ENCODE measurements at places on chromosomes 3 and 15. TPM values are rescaled to one million over a fixed set of nuclear protein-coding genes. Genes with fewer than 3 reads are reported as not detected.

GRCh38 chr3:66860771-66861170 is 137.3 kb upstream of the KBTBD8 start:
- H3K4me3 ChIP-seq = no peak overlapping the region
- no peaks in the 10 kb centered on the region for H3K36me3 ChIP-seq
- H3K27ac ChIP-seq = no peak overlapping the region
- no peaks in the 10 kb centered on the region for H3K4me1 ChIP-seq
- H3K27me3 ChIP-seq = no peaks in the 10 kb centered on the region
- DNase-seq = no peak

GRCh38 chr3:195227871-195228270 is 43.1 kb downstream of the XXYLT1 start:
- no peaks in the 10 kb centered on the region for H3K36me3 ChIP-seq
- H3K27ac ChIP-seq = no peak overlapping the region
- no peak overlapping the region for H3K4me3 ChIP-seq
- H3K4me1 ChIP-seq = no peaks in the 10 kb centered on the region
- no peak for DNase-seq

DNA sequence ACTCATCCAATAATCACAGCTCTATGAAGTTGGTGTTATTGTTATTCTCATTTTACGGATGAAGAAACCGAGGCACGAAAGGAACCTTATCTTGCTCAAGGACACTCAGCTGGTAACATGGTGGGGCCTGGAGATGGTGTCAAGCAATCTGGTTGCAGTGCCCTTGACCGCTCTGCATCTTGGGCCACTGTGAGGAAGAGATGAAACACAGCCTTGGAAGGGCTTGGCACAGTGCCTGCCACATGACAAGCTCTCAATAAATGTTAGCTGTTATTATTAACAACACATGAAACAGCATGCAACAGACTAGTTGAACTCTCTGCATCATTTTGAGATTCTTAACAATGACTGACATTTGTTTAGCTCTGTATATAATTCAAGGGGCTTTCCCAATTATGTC is 10.1 kb upstream of the ITGA11 start:
- no peaks in the 10 kb centered on the region for H3K27me3 ChIP-seq
- no peaks in the 10 kb centered on the region for H3K36me3 ChIP-seq
- no peak overlapping the region for H3K27ac ChIP-seq
- no peaks in the 10 kb centered on the region for H3K4me1 ChIP-seq
- no peak for DNase-seq
- H3K4me3 ChIP-seq = no peak overlapping the region

DNA sequence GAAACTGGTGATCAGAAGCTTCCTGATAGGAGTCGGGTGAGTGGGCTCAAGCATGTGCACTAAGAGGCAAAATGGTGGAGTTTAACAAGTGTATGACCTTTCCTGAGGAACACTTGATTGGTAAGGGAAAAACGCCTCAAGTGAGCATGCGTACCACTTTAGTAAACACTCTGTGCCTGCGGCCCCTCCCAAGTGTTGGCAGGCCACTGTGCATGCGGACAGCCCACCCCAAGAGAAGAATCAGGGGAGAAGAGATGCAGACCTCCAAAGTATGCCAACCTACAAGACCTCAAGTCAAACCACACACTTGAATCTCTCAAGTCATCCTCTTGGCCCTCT is 122.3 kb downstream of the CTNNB1 start:
- H3K27me3 ChIP-seq = no peaks in the 10 kb centered on the region
- no peak for DNase-seq
- H3K27ac ChIP-seq = no peak overlapping the region
- no peaks in the 10 kb centered on the region for H3K36me3 ChIP-seq
- no peak overlapping the region for H3K4me3 ChIP-seq

DNA sequence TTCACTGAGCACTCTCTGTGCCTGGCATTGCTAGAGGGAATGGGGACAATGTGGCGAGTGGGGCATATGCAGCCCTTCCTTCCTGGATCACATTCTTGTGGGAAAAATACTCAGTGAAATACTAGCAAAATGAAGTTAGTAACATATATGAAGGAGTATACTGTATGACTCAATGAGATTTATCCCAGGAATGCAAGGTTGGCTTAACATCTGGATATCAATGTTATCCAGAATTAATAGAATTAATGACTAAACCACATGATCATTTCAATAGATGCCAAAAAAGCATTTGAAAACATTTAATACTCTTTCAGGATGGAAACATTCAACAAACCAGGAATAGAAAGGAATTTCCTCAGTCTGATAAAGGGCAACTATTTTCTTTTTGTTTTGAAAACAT is 27.5 kb downstream of the AMOTL2 start:
- no peak for DNase-seq
- no peaks in the 10 kb centered on the region for H3K4me1 ChIP-seq
- H3K36me3 ChIP-seq = no peaks in the 10 kb centered on the region
- no peak overlapping the region for H3K4me3 ChIP-seq

DNA sequence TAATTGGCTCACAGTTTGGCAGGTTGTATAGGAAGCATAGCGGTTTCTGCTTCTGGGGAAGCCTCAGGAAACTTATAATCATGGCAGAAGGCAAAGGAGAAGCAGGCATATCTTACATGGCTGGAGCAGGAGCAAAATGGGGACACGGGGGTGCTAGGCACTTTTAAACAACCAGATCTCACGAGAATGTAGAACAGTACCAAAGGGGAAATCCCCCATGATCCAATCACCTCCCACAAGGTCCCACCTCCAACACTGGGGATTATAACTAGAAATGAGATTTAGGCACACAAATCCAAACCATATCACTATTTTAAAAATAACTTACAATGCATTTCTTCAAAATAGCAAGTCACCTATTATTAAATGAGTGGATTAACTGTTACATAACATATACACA is 47.1 kb upstream of the ANKRD28 start:
- no peak for DNase-seq
- no peaks in the 10 kb centered on the region for H3K4me1 ChIP-seq
- H3K27ac ChIP-seq = no peak overlapping the region

DNA sequence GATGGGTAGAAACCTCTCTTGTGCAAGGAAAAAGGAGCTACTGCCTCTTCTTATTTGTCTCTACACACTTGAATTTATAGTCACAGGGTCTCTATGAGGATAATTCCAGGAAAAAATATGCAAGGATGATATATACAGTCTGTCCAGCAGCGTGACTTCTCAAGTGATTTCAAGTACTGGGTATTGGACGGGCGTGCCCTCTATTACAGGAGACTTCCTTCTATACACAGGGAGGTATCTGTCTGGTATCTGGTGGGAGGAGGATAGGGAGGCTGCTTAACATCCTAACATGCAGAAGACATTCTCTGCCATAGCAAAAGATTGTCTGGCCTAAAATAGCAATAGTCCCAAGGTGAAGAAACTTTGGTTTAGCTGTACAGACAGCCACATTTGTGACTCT is 146.1 kb downstream of the TPRG1 start:
- H3K4me1 ChIP-seq = peaks cover 6% of the 10 kb centered on the region
- no peaks in the 10 kb centered on the region for H3K27me3 ChIP-seq
- H3K27ac ChIP-seq = no peak overlapping the region
- no peaks in the 10 kb centered on the region for H3K36me3 ChIP-seq

DNA sequence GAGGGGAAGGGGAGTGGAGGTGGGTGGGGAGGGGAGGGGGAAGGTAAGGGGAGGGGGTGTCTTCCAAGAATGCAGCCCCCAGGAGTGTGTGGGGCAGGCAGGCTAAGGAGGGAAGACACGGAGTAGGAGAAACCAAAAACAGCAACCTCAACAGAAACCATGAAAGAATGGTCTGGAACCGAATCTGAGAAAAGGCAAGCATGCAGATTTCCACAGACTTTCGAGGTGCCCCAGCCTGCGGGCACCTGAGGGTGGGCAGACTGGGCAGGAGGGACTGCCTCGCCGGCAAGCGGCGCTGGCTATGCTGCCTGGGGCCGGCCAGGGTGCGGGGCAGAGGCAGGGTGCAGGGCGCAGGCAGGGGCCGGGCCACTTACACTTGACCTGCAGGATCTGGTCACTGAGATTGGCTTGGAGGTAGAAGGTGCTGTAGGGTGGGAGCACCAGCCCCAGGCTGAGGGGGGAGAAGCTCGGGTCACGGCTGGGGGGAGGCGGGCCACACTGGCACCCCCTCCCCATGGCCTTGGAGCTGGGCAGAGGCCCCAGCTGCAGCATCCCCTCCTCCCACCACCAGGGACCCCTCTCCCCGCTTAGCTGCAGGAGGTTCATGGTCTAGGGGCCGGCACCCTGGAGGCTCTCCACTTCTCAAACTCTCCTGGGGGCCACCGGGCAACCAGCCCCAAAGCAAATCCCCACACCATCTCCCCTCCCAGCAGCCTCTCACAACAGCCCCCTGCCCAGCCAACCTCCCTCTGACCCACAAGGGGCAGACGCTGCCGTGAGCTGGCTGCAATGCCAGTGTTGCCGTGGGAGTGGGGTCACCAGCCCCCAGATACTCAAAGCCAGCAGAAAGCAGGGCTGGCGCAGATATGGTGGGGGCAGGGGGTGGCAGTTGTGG is 15.3 kb upstream of the TMEM115 start:
- DNase-seq = no peak
- H3K4me1 ChIP-seq = no peaks in the 10 kb centered on the region
- no peaks in the 10 kb centered on the region for H3K27me3 ChIP-seq
- H3K4me3 ChIP-seq = no peak overlapping the region

- H3K4me1 ChIP-seq = no peaks in the 10 kb centered on the region
- no peak for DNase-seq
These were observed 53.1 kb upstream of the PXYLP1 start for GRCh38 chr3:141178551-141178950.

DNA sequence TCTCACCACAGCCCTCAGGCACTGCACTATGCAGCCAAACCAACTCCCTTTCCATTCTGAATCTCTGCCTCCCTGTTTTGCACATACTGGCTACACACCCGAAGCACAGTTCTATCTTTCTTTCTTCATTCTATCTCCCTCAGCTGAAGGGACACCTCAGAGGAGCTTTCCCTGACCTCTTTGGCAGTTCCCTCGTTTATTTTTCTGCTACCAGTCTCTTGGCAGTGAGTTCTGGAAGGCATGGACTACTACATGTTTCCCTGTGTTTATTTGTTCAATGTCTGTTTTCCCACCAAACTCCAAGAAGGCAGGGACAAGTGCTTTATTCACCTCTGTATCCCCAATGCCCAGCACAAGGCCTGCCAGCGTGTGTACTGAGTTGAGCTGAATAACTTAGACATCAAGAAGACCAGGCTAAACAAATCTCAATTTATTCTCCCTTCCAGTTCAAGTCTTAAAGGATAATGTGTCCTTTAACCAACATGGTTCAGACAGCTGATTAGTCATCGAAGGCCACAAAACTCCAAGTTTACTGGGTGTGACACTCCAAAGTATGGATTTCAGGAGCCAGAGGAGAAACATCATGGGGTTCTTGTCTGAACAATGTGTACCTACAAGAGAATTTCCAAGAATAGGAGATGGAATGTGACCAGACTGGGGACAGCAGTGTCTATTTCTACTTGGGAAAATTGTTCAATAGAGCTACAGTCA is 260.1 kb upstream of the CTNNB1 start:
- no peak overlapping the region for H3K27ac ChIP-seq
- no peaks in the 10 kb centered on the region for H3K36me3 ChIP-seq
- no peaks in the 10 kb centered on the region for H3K4me1 ChIP-seq
- no peaks in the 10 kb centered on the region for H3K27me3 ChIP-seq
- no peak for DNase-seq
- no peak overlapping the region for H3K4me3 ChIP-seq

GRCh38 chr3:197224034-197224444 is 74.4 kb downstream of the DLG1 start:
- H3K27me3 ChIP-seq = no peaks in the 10 kb centered on the region
- no peak overlapping the region for H3K27ac ChIP-seq
- H3K4me3 ChIP-seq = no peak overlapping the region
- H3K36me3 ChIP-seq = no peaks in the 10 kb centered on the region
- H3K4me1 ChIP-seq = peaks cover 13% of the 10 kb centered on the region
- peak; percentile 27 for DNase-seq

- no peak overlapping the region for H3K27ac ChIP-seq
- H3K36me3 ChIP-seq = no peaks in the 10 kb centered on the region
- no peaks in the 10 kb centered on the region for H3K27me3 ChIP-seq
- H3K4me1 ChIP-seq = no peaks in the 10 kb centered on the region
- no peak for DNase-seq
These were observed 85.8 kb downstream of the SERPINI1 start for GRCh38 chr3:167821248-167821805.

GRCh38 chr3:147405231-147406027 is 914 bp downstream of the ZIC4 start:
- no peaks in the 10 kb centered on the region for H3K4me1 ChIP-seq
- H3K36me3 ChIP-seq = no peaks in the 10 kb centered on the region
- DNase-seq = no peak
- no peak overlapping the region for H3K27ac ChIP-seq

- no peaks in the 10 kb centered on the region for H3K36me3 ChIP-seq
- DNase-seq = no peak
- H3K27ac ChIP-seq = no peak overlapping the region
- no peaks in the 10 kb centered on the region for H3K4me1 ChIP-seq
- no peak overlapping the region for H3K4me3 ChIP-seq
- H3K27me3 ChIP-seq = peaks cover 13% of the 10 kb centered on the region
These were observed 1.4 kb downstream of the FEZF2 start for GRCh38 chr3:62371720-62372591.

GRCh38 chr3:30577788-30578187 is 28.6 kb upstream of the TGFBR2 start:
- H3K4me3 ChIP-seq = no peak overlapping the region
- H3K27ac ChIP-seq = no peak overlapping the region
- H3K4me1 ChIP-seq = no peaks in the 10 kb centered on the region
- H3K27me3 ChIP-seq = no peaks in the 10 kb centered on the region
- no peaks in the 10 kb centered on the region for H3K36me3 ChIP-seq

DNA sequence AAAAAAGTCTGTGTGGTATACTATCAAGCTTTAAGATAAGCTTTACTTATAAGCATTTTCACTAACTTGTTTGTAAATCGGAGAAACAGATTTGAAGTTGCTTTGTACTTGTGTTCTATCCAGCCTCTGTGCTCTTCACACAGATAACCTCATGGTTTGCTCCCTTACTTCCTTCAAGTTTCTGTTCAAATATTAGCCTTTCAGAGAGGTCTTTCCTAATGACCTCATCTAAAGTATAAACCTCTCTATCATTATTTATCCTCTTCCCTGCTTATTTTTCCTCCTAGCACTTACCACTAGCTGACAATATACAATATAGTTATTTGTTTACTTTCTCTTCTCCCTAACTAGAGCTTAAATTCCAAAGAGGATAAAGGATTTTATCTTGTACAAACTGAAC is 180.0 kb downstream of the CBLB start:
- H3K27ac ChIP-seq = no peak overlapping the region
- peaks cover 18% of the 10 kb centered on the region for H3K4me1 ChIP-seq
- H3K27me3 ChIP-seq = no peaks in the 10 kb centered on the region

The MAPKBP1 gene
- 42.6 TPM for total RNA-seq

The GTF2A2 gene
- total RNA-seq = 58.5 TPM

The FRMD5 gene
- total RNA-seq = not detected

The ROBO2 gene
- total RNA-seq = not detected

The ARL6IP5 gene
- total RNA-seq = 156 TPM

The CPN2 gene
- total RNA-seq = not detected

The OXTR gene
- total RNA-seq = 0.94 TPM

The CLRN1 gene
- total RNA-seq = not detected

The LDHAL6B gene
- total RNA-seq = not detected

Measured in CD4-positive, alpha-beta memory T cell (primary cell).